Fibroblast of skin of right biceps (primary cell): ENCODE measurements at places on chromosomes 2 and 18.

DNA sequence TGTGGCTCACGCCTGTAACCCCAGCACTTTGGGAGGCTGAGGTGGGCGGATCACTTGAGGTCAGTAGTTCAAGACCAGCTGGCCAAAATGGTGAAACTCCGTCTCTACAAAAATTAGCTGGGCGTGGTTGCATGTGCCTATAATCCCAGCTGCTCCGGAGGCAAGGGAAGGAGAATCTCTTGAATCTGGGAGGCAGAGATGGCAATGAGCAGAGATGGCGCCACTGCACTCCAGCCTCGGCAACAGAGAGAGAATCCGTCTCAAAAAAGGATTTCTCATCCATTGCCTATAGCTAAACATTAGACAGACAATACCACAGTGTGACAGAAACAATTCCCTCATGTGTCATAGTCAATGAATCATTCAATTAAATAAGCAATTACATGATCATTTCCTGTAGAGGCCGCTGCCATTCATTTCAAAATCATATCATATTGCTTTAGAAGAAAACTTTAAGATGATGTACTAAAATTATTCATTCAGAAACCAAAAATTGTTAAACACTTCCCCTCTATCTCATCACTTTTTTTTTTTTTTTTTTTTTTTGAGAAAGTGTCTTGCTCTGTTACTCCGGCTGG, 69.5 kb upstream of the TGIF1 start:
- peak; percentile 65 for DNase-seq

GRCh38 chr18:58335821-58336220, 291.8 kb downstream of the NEDD4L start:
- peak; percentile 33 for DNase-seq

DNA sequence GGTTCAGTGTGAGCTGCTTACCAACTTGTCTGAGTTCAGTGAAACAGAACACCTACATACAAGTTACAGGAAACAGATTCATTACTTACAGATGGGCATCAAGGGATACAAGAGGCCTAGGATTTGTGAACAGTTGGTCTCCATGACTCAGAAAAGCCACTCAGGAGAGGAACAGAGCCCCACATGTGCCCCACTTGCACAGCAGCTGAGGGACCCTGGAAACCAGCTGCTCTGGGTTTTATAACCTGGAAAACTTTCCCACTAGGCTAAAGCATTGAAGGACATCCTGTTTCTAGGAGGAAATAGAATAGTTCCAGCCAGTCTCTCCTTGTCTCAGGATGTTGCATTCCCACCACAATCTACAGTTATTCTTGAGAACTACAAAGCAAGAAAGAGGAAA, 530.0 kb downstream of the ZNF804A start:
- no peak for DNase-seq

- no peak for DNase-seq
Observed at GRCh38 chr2:88892788-88893187, 201.3 kb downstream of the RPIA start.

DNA sequence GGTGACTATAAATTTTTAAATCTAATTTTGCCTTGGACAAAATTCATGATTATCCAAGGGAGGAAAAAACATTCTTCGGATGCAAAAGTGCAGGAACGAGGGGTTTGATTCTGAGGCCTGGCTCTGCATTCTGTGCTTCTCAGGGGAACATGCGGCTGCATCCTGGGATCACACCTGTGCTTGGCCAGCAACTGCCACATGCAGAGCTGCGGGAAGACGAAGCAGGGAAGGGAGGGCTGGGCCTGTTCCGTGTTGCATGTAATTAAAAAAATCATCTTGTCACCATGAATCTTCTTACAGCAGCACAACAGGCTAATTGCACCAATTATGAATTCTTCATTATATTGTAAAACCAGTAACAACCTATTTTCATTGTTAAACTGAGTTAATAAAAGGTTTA, 158.0 kb upstream of the ALKAL2 start:
- DNase-seq: no peak

DNA sequence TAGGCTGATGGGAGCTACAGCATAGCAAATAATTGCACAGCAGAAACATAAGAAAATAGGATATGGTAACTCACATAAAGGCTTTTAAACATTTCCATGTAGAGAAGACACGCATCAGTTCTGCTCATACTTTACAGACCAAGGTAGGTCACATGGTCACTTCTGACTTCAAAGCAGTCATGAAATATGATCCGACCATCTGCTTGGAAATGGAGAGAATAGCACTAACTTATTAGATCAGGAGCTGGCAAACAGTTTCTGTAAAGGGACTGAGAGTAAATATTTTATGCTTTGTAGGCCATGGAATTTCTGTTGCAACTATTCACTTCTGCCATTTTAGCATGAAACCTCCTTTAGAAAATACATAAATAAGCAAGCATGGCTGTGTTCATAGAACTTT, 936.6 kb upstream of the FANCL start:
- DNase-seq: no peak

- DNase-seq: no peak
Observed at GRCh38 chr2:134660626-134661402, 58.0 kb downstream of the TMEM163 start.

- peak; percentile 83 for DNase-seq
Observed at GRCh38 chr2:55865096-55865835, 58.3 kb downstream of the EFEMP1 start.

DNA sequence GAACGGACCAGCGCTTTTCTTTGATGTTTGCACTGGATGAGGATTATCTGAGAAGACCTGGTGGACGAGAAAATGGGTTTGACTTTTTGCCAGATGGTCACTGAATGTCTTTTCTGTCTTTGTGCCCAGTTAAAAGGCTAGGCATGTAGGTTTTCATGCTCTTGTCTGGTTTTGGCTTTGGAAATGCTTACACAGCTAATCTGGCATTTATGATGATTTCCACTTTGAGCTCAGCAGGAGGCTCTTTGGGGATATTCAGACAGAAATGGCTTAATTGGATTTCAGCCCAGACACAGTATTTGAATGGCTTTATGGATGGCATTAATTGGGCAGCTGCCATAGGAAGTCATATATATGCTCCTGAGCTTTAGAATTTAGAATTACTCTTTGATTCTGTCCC, 59.6 kb downstream of the NCK2 start:
- peak; percentile 44 for DNase-seq

DNA sequence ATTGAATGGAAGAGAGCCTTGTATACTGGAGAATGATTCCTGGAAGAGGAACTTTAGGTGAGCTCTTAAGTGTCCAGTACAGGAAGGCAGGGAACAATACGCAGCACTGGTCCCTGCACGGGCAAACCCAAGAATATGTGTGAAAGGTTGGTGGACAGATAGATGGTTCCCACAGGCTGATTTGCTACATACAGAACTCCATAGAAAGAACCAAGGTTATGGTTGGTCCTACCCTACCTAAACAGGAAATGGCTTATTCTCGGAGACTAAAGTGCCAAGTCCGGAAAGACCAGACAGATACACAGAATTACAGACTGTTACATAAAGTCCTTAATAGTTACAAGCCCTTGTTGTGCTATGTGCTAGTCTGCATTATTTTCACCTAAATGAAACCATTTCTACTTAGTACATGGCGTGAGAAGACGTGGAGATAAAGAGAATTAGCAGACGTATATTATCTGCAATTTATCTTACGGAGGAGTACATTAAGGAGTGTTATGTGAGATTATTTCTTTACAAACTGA, 1.2 kb downstream of the REV1 start:
- DNase-seq: peak; percentile 37

DNA sequence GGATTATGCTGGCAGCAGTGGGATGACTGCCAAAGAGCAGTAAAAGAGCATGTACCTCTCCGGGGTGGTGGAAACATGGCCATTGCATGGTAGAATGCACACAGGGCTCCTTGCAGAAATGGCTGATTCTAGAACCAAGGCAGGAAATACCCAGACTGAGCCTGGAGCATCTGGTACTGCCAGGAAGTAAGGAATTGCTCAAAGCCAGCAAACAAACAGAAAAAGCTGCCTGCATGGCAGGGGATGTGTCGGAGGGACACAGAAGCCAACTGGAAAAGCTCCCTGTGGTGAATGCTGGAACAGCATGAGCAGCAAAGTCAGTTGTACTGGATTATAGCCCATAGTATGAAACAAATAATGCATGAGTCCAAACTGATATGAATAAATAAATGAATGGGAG, 78.0 kb upstream of the NFATC1 start:
- no peak for DNase-seq

DNA sequence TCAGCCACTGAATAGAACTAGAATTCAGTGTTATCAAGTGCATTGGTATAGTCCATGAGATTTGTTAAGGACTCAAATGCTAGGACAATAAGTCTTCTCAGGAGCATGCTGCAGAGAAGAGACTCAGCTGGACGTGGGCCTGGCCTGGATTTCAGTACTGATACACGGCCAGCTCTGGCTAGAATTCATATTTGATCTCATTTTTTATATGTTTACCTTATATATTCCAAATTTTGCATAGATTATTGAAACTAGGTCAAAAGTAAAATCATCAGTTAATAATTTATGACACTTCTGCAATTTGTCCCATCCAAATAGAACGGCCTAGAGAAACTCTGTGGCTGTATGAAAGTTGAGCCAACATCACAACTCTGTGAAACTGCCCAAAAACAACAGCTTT, 262.0 kb downstream of the DLGAP1 start:
- no peak for DNase-seq

GRCh38 chr18:68172842-68173549, 541.9 kb downstream of the TMX3 start:
- DNase-seq: no peak

DNA sequence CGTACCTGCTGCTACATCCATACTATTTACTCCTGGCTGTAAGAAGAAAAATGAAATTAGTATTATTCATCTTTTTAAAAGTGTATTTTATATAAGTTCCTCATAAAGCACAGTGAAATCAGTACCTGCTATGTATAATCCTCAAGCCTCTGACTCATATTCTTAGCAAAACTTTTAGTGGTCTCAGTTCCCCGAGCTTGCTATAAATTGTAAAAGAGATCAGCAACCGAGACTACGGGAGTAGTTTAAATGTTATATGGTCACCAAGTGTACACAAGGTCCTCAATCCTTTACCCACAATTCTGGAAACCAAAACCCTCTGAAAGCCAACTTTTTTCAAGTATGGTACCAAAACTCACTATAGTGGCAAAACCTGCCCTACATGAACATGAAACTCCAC, 24.2 kb downstream of the PRPF40A start:
- DNase-seq: no peak

GRCh38 chr18:23250893-23251656, 115.8 kb downstream of the CABLES1 start:
- no peak for DNase-seq

DNA sequence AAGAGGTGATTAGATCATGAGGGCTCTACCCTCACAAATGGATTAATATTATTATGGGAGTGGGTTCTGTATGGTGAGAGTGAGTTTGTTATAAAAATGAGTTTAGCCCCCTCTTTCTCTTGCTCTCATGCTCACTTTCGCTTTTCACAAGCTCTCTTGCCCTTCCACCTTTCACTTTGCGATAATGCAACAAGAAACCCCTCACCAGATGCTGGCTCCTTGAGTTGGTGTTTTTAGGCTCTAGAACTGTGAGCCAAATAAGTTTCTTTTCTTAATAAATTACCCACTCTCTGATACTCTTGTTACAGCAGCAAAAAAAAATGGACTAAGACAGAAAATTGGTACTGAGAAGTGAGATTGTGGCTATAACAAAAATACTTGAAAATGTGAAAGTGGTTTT, 106.5 kb downstream of the EHBP1 start:
- no peak for DNase-seq

DNA sequence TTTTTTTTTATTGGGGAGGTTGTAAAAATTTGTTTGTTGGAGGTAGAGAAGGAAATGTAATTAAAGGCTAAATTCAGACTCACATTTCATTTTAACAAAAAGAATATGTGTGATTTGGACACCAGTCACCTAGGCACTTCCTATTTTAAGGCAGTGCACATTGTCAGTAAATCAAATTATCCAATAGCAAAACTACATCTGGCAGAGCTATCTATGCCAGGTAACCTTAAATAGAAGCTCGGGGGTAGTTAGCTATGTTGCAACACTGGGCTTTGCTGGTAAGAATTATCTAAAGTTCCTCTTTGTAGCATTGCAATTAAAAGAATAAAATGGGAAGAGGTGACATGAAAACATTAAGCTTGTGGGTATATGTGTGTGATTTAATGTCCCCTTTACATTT, 1064.4 kb upstream of the ZEB2 start:
- DNase-seq: no peak

- DNase-seq: no peak
Observed at GRCh38 chr2:181404472-181404871, 52.7 kb upstream of the ITGA4 start.

DNA sequence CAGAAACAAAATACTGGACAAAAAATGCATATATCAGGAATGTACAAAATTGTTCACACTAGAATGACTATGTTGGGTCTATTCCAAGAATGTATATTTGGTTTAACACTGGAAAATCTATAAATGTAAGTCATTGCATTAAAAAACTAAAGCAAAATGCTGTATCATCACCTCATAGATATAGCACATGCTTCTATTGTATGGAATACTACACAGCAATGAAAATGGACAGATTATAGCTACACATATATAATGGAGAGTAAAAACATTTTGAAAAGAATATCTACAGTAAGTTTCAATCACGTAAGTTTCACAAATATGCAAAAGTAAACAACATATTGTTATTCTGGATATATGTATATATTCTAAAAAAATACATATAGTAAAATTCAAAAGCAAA, 91.8 kb downstream of the ACVR1C start:
- DNase-seq: no peak

- no peak for DNase-seq
Observed at GRCh38 chr2:1809726-1810125, 65.4 kb upstream of the PXDN start.

- no peak for DNase-seq
Observed at GRCh38 chr18:38572554-38573111, 1007.0 kb upstream of the CELF4 start.

DNA sequence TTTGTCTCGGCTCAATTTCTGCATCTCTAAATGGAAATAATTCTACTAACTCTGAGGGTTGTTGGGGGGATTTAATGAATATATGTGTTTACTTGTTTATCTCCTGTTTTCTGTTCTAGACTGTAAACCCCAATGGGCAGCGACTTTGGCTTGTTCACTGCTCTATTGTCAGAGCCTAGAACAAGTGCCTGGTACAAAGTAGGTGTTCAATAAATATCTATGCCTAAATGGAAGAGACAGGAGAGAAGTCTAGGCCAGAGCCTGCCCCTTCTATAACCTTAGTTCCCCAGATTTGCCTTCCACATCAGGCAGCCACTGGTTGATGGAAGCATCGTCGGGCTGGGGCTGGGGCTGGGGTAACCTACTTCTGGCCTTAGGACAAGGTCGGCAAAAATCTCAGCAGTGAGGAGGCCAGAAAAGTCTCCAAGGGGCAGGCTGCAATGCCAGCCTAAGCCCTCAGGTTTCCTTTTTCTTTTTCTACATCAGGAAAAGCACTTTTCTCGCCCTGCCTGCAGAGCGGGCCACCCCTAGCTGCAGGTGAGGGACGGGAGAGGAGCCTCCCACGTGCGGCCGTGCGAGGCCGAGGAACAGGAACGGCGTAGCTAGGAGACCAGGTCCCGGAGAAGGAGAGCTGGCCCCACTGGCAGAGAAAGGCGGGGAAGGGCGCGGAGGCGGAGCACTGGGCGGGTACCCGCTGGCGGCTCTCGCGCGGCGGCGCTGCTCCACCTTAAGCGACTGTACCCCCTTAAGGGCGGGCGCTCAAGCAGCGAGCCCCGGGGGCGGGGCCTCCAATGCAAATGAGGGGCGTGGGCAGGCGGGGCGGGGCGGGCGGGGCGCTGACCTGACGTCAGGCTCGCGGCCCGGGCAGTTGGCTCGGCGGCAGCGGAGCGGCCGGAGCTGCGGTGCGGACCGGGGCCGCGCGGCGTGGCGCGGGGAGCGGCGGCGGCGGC, at the start of gene CNNM4:
Gene CNNM4, plus strand, starts transcription at position 867 of the 950 bp plus-strand sequence. CDS start 98 bp downstream, outside the sequence.
- peak; percentile 91 for DNase-seq

- peak; percentile 56 for DNase-seq
Observed at GRCh38 chr2:58032016-58032763, 14.4 kb upstream of the VRK2 start.
